ENCODE measurements at places on chromosomes 4 and X.

DNA sequence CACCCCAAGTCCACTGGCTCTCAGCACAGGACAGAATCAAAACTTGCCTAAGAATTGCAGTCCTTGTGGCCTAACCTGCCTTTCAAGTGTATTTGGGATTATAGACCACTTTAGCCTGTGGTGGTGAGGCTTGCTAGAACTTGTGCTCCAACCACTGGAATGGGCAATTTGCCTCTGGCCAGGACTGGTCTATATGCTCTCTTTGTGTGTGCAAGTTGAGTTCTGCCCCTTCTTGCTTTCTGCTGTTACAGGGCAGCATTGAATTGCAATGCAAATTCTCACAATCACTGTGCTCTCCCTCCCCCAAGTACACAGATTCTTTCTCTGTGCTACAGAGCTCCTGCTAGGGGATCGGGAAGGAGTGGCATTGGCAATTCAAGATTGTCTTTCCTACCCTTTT lies 233.6 kb upstream of the DIPK2B start:
- no peak for DNase-seq

DNA sequence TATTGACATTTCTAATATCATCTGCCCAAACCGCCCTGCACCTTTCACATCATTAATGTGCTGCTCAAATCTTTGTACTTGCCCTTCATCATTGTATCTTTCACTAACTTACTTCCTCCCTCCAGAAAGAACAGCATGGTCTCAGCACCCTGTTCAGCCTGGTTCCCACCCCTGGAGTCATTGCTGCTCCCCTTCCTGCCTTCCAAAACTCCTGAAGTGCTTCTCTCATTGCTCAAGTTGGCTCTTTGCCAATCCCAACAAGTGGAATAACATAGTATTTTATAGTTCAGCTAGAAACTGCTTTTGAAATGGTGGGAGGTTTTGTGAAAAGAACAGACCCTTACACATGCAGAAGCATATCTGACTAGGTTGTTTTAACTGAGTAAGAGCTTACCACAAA lies 14.0 kb upstream of the TTC29 start:
- no peak for DNase-seq

GRCh38 chr4:182921608-182922007 lies 4.4 kb upstream of the DCTD start:
- DNase-seq: no peak

GRCh38 chr4:8647626-8648025 lies 55.1 kb downstream of the CPZ start:
- no peak for DNase-seq

DNA sequence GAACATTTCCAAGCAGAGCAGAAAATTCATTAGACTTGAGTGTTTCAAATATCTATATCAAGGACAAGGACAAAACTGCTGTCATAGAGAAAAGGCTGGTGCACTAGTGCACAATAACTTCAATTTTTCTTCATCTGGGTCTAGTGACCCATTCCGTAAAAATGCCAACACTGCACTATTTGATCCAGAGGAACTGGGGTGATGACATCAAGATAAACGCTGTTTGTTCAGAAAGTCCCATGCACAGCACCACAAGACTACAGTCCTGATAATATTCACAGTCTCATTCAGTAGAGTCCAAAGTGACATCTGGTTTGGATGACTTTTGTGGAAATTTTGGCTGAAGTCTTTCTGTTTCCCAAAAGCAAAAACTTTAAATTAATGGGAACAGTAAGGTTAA lies 303.5 kb upstream of the GALNT7 start:
- DNase-seq: no peak

- no peak for DNase-seq
Observed at GRCh38 chr4:8163026-8163425, 4.4 kb upstream of the ABLIM2 start.

DNA sequence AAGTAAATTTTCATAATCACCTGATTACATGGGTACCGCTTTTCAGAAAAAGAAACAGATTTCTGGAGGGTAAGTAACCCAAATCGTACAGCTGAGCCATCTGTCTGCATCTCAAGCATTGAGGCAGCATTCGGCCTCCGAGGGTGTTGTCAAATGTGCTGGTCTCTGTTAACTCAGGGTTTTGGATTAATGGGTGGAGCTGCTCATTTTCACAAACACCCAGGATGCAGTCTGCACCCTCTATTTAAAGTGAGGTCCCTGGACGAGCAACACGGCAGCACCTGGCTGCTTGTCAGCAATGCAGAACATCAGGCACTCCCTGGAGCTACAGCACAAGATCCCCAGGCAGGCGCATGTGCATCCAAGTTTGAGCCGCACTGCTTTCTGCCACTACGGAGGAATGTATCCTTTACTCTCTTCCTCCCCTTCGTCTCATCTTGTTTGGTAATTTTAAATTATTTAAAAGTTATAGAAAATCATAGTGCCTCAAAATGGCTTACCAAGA lies 24.7 kb upstream of the NAP1L5 start:
- no peak for DNase-seq

DNA sequence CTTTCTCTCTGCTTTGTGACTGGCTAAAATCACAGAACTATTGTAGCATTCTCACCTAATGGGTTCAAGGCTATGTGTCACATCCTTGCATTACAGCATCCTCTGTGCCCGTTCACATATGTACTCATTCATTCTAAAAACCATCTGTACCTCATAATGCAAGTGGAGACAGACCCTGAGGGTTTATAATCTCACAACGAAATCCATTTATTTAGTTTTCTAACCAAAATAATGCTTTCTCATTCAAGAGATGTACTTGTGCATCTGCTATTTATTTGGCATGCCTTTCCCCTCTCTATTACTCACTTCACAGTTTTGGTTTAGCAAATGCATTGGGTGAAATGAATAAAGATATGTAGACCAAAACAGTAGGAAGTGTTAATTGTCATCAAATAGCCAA lies 261.5 kb downstream of the DCHS2 start:
- DNase-seq: no peak

- no peak for DNase-seq
Observed at GRCh38 chrX:75155447-75155826, 646 bp downstream of the ABCB7 start.

- no peak for DNase-seq
Observed at GRCh38 chrX:150150076-150150779, 211.9 kb upstream of the EOLA2 start.

DNA sequence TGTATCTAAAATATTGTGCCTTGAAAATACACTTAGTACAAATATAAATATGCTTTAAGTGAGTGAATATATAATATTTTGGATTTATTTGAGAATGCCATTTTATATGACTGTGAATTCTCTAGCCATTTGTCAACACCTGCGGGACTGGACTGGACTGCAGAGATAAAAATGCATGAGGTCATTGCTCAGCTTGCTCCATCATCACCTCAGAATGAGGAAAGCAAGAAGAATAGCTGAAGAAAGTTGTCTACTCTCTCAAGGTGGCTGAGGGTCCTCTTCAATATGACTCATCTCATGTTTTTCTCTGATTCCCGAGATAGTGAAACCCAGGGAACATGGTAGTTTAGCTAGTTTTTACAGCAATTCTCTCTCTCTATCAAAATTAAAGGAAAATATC lies 732.5 kb upstream of the AGA start:
- DNase-seq: no peak

- DNase-seq: no peak
Observed at GRCh38 chr4:56316011-56316650, 71.2 kb downstream of the AASDH start.

DNA sequence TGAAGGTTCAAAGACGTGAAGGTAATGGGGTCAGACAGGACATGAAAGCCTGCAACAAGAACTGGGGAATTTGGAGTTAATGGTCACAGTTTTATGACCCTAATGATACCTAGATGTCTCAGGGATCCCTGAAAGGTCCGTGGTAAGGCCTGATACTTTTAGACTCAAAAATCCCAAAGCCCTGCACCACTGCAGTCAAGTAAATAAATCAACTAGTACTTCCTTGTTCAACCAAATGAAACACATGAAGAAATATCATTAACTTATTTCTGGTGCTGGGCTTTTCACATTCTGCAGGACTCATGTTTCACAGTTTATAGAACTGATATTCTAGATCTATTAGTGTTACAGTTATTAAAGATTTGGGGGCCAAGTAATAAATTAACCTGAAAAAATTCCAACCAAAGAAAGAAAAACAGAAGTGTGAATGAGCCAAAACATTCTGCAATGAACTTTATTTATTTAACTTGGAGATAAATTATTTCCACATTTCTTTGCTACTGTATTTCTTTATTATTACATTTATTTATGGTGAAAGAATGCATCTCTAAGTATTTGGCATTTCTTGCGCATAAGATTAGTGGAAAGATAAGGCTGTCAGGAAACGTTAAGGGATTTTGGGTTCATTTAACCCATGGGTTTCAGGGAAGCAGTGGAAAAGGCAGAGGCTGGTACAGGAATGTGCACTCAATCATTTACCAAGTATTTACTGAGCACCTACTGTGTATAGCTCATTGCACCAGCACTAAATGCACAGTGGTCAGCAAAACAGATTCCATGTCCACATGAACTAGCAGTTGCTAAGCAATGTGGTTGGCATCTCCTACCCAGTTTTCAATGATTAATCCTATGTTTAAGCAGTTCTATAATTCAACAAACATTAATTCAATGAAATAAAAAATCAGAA lies 8.7 kb downstream of the WDFY3 start:
- no peak for DNase-seq

DNA sequence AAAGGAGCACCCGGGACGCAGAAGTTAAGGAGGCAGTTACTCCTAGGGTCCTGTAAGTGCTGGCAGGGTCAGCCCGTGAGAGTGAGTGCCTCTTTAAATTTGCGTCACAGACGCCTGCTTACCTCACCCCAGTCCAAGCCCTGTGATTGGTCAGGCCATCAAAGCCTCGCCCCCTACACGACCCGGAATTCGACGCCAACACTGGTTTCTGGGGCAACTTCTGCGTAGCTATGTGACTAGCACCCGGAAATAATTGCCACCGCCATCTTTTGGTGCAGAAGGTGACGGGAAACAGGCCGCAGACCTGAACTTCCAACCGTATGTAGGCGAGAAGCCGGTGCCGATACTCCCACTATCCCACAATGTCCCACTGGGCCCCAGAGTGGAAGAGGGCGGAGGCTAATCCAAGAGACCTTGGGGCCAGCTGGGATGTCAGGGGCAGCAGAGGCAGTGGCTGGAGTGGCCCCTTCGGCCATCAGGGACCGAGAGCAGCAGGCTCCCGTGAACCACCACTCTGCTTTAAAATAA lies at the start of gene DDX53:
Gene DDX53, plus strand, starts transcription at position 265 of the 528 bp plus-strand sequence. Its CDS starts 98 bp downstream, at position 363.
- DNase-seq: no peak

- DNase-seq: no peak
Observed at GRCh38 chr4:25632135-25632534, 23.5 kb upstream of the SLC34A2 start.

GRCh38 chr4:139015948-139016471 lies 429 bp downstream of the NOCT start:
- peak; percentile 11 for DNase-seq

- no peak for DNase-seq
Observed at GRCh38 chrX:40285876-40286275, 188.1 kb upstream of the BCOR start.

GRCh38 chr4:136369073-136369472 lies 1163.2 kb downstream of the PCDH18 start:
- DNase-seq: no peak

GRCh38 chr4:18463987-18464559 lies 442.5 kb upstream of the LCORL start:
- DNase-seq: no peak

DNA sequence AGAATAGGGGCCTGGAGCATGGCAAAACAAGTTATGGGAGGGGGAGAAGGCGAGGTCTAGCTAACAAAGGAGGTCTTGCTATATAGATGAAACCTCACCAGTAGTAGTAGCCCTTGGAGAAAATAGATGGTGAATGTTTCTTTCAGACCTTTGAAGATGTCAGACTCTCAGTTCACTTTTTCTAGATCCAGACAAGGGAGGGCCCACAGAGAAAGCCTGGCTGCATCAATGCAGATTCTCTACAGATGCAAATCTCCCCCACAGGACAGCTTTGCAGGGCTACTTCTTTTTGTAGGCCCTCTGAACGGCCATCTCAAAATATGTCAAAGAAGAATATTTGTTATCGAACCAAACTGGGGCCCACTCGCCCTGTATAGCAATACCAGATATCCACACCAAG lies 159.7 kb downstream of the ANK2 start:
- DNase-seq: no peak

- no peak for DNase-seq
Observed at GRCh38 chr4:48058617-48059530, 42.3 kb downstream of the NIPAL1 start.

DNA sequence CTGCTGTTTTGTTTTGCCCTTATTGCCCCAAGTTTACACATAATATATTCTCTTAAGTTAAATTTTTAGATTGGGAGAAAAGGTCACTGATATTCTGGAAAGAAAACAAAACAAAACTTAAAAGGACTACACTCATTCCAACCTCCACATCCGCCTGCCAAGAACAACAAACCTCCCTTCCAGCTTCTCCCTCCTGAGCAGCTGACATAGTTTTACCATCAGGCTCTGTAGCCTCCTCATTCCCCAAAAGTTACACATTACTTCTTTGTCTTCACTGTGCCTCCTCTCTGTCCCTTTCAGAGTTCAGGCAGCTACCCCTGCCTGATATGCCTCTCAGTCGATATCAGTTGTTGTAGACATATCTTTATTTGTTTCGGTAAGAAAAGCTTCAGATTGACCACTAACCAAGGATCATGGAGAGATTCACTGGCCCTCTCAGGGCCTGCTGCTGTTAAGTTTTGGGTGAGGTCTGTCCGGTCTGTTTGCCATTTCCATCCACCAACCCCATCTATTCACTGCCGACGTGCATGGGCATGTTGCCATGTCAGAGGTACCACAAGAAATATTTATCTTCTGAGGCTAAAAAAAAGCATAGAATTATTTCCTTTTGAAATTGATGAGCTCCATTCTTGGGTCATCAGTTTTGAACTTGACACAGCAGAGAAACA lies 164.1 kb downstream of the GASK1B start:
- no peak for DNase-seq

- no peak for DNase-seq
Observed at GRCh38 chr4:42331914-42332368, 65.3 kb upstream of the SHISA3 start.

DNA sequence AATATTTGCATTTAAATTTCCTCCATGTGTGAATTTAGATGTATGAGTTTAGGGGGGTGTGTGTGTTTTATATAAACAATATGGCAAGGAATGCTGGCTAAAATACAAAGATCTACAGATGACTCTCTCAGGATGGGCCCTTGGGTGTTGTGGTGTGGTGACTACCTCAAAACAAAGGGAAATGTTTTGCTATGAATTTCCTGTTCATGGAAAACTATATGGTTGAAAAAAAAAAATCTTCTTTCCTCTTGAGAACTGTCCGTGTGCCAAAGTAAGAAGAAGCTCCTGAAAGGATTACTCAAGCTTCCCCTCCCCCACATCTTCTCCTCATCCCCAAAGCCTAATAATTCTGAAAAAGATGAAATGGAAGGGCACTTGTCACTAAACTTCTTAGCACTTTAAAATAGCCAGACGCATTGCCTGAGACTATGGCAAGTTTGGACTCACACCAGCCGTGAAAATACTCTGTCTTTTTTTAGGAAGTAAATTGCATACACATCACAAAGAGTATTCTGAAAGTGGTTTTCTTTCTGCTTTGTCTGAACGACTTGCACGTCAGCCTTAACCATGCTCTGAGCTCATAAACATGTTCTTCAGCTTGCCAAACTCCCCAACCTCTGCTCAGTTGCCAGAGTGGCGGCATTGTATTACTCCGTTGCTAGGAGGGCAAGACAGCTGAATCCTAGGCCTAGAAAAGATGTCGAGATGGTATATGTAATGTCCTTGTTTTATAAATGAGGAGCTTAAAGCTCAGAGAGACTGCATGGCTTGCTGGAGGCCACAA lies 250.4 kb upstream of the JADE1 start:
- DNase-seq: no peak

GRCh38 chr4:129682586-129682985 lies 586.6 kb downstream of the C4orf33 start:
- no peak for DNase-seq

GRCh38 chrX:48813644-48814043 lies 11.8 kb downstream of the HDAC6 start:
- DNase-seq: no peak

Measured in stimulated activated CD8-positive, alpha-beta memory T cell treated with anti-CD3 and anti-CD28 coated beads, Interleukin-15, amount 100 ng/mL, for 24 hours (primary cell).